Nephron progenitor cell (in vitro differentiated cells): ENCODE measurements at places on chromosomes 5 and 9.

DNA sequence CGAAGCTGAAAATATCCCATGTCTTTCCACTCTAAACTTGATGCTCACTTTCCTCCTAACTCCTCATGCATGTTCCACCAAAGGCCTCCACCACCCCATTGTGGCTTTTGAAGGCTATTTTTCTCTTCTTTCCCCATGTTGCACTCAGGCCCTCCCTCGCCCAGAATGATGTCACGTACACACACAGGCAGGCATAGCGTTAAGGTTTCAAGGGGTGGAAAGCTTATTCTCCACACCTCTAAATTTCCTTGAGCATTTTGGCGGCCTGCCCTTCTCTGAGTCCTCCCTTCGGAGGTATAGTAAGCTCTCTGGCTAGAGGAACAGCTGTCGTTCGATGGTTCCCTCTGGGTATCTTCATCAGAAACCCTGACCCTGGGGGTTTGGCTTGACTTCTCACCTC is 673.5 kb downstream of the ACTL7B start:
- no peak for DNase-seq

GRCh38 chr5:137216976-137217598 is 282.0 kb downstream of the SPOCK1 start:
- DNase-seq: no peak

- no peak for DNase-seq
Measured at GRCh38 chr9:128390813-128391711, 19.9 kb downstream of the URM1 start.

DNA sequence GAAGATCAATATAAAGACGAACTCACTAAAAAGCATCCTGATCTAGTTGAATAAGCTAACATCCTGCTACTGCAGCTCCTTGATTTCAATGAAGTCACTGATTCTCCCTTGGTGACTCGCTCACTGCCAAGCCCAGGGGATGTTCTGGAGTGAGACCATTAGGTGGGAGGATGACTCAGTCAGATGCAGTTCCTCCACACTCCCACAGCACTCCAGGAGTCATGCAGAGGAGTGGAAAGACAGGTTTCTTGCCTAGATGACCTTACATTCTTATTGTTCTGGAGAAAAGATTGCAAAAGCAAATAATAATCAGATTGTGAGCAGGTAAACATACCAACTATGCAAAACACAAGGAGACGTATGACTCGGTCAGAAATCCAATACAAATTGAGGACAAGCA is 15.3 kb downstream of the GCNT4 start:
- no peak for DNase-seq
